ENCODE measurements at places on chromosomes 7 and 10. TPM values are rescaled to one million over a fixed set of nuclear protein-coding genes. Genes with fewer than 3 reads are reported as not detected.

OR2A7 gene
- total RNA-seq = 1.6 TPM

FAM25A gene
- total RNA-seq = not detected

APBB1IP gene
- total RNA-seq = 0.14 TPM

- H3K27me3 ChIP-seq = no peaks in the 10 kb centered on the region
- no peak overlapping the region for H3K4me3 ChIP-seq
- no peak overlapping the region for H3K27ac ChIP-seq
- H3K36me3 ChIP-seq = peaks cover under 1% of the 10 kb centered on the region
Observed at GRCh38 chr7:98187138-98187502, 24.1 kb upstream of the BHLHA15 start.

DNA sequence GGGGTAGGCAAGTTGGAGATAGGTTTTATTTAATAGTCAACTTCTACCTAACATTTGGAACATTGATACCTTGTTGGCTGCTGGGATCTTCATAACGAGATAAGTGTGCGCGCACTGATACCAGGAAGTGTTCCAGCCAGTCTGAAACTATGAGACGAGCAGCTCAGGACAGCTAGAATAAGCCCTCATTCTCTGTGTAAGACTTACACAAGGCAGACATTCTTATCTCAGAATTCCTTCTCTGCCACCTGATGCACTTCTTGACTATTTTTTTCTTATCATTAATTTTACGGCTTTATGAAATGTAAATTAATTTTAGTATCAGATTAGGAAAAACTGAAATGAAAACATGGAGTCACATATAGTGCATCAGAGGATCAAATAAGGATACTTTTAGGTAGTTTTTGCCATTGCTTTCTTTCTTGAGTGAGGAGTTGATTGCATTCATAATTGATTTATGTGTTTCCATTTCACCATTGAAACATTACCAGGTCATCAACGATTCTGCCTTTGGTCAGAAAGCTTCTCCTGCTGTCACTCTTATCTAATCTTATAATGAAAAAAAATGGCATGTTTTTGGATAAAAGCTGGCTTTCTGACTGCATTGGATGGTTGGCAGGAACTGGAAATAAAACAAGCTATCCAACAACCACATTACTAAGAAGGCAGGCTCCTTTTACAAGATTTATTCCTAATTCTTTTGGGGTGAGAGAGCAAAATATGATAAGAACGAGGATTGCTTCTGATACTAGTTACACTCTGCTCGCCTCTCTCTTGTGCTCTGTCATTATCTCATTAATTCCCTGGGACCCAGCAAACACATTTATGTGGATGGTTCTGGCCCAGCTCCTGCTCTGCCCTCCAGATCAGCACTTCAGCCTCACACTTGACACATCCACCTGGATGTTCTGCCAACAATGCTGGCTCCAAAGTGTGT, 40.4 kb upstream of the ABCB5 start:
- H3K27me3 ChIP-seq = no peaks in the 10 kb centered on the region
- H3K27ac ChIP-seq = no peak overlapping the region
- no peak for DNase-seq
- no peaks in the 10 kb centered on the region for H3K36me3 ChIP-seq
- H3K4me1 ChIP-seq = no peaks in the 10 kb centered on the region

- H3K4me1 ChIP-seq = no peaks in the 10 kb centered on the region
- H3K27ac ChIP-seq = no peak overlapping the region
- no peak for DNase-seq
- no peaks in the 10 kb centered on the region for H3K36me3 ChIP-seq
- no peaks in the 10 kb centered on the region for H3K27me3 ChIP-seq
Observed at GRCh38 chr10:25675615-25676014, 258.4 kb upstream of the MYO3A start.

- DNase-seq = no peak
- no peak overlapping the region for H3K4me3 ChIP-seq
- no peak overlapping the region for H3K27ac ChIP-seq
- H3K27me3 ChIP-seq = no peaks in the 10 kb centered on the region
Observed at GRCh38 chr10:97781618-97782331, 10.0 kb upstream of the SFRP5 start.

DNA sequence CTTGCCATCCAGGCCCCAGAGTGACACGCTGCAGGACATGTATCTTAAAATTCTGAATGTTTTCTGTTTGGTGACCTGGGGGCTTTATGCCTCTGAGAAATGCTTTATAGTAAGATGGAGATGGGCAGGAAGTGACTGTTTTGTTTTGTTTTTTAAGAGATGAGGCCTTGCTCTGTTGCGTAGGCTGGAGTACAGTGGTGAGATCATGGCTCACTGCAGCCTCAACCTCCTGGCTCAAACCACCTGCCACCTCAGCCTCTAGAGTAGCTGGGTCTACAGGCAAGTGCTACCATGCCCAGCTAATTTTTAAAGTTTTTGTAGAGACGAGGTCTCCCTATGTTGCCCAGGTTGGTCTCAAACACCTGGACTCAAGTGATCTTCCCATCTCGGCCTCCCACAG, 20.6 kb downstream of the ZNF777 start:
- H3K27me3 ChIP-seq = no peaks in the 10 kb centered on the region
- DNase-seq = no peak
- no peaks in the 10 kb centered on the region for H3K36me3 ChIP-seq
- H3K4me3 ChIP-seq = no peak overlapping the region
- no peaks in the 10 kb centered on the region for H3K4me1 ChIP-seq

TES gene
- 42.4 TPM for total RNA-seq

- H3K36me3 ChIP-seq = no peaks in the 10 kb centered on the region
- peaks cover 15% of the 10 kb centered on the region for H3K27me3 ChIP-seq
- H3K4me3 ChIP-seq = peak overlapping the region; percentile 56
- peak; percentile 91 for DNase-seq
Observed at GRCh38 chr10:98467506-98468318, 21.0 kb upstream of the HPS1 start.

- peak; percentile 16 for DNase-seq
- H3K27me3 ChIP-seq = no peaks in the 10 kb centered on the region
- no peak overlapping the region for H3K4me3 ChIP-seq
- no peaks in the 10 kb centered on the region for H3K4me1 ChIP-seq
Observed at GRCh38 chr10:12405342-12406320, 56.3 kb downstream of the CAMK1D start.

GRCh38 chr7:121366852-121367431, 29.2 kb downstream of the FAM3C start:
- no peaks in the 10 kb centered on the region for H3K36me3 ChIP-seq
- DNase-seq = peak; percentile 21
- H3K4me3 ChIP-seq = no peak overlapping the region
- no peak overlapping the region for H3K27ac ChIP-seq
- H3K4me1 ChIP-seq = peaks cover 12% of the 10 kb centered on the region

- H3K27ac ChIP-seq = no peak overlapping the region
- peak; percentile 78 for DNase-seq
- no peaks in the 10 kb centered on the region for H3K4me1 ChIP-seq
- H3K27me3 ChIP-seq = no peaks in the 10 kb centered on the region
Observed at GRCh38 chr7:142385491-142386340, 127.9 kb upstream of the PRSS58 start.

MTERF1 gene
- total RNA-seq = 13.5 TPM
